ENCODE measurements at places on chromosomes 13 and 19.

GRCh38 chr19:18119013-18119716, 21.6 kb downstream of the MAST3 start:
- DNase-seq, result peak; percentile 76

GRCh38 chr19:18310118-18310909, 12.6 kb downstream of the LSM4 start:
- DNase-seq, result no peak

GRCh38 chr13:77696879-77697216, 639 bp upstream of the SLAIN1 start:
- DNase-seq, result no peak

GRCh38 chr13:87906411-87906810, 235.2 kb downstream of the SLITRK5 start:
- no peak for DNase-seq

DNA sequence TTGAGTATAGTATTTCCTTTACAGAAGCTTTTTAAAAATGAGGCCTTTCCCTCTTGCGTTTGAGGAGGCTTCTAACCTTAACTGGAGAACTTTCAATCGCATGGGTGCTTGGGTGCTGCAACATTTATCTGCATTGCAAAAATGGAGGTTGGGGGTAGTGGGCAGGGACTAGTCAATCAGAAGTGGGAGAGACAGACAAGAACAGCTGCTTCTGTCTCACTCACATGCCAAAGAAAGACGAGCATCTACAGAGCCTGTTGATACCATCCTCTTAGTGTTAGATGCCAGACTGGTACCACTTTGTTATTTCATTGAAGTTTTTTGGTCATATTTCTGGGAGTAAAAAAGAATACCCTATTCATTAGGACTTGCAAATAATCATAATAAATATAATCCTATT, 1292.2 kb downstream of the UQCRFS1 start:
- DNase-seq, result no peak

DNA sequence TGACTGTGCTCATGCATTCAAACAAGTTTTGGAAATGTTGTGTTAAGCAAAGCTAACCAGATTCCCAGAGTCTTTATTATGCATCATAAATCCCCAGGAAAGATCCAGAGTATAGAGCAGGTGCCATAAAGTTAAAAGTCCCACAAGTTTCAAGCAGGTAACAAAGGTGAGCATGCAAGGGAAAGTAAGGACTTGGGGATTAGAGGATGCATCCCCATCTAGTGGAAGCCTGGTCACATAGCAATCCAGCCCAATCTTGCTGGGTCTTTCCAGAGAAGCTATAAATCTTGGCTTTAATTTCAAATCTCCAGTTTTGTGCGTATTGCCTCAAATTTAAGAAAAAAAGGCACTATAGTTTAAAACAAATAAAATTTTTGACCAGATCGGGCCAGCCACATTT, 72.7 kb downstream of the ZNF254 start:
- no peak for DNase-seq

DNA sequence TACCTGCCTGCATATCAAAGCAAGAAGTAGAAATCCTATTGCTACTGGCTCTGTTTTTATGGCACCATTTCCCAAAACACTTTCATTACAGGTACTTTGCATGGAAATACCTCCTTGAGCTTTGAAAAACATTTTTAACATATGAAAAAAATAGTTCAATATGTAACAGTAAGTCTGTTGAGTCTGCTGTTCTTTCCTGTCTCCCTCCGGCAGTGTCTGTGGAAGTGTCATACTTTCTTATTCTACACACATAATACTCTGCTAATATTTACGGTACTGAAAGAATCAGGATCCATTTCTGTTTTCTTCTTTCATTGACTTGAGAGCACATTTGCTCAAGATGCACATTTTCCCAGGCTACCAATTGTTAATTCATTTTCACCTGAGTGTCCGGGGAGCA, 8.2 kb upstream of the SERTM1 start:
- no peak for DNase-seq

DNA sequence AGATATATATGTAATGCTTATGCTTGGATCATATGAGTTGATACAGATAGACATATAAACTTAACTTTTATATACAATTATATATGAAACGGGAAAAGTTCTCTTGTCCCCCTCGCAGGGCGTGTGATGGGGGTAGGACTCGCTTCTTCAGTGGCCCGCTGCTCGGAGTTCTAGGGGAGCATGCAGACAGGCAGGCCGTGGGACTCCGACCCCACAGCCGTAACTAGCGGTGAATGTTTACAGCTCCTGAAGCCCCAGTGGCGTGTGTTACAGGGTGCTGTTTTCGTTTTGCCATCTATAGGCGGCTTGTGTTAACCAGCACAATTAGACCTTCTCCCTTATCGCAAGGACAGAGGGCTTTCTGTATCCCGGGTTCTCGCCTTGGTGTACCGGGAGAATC, 1899.8 kb downstream of the PCDH9 start:
- no peak for DNase-seq

- DNase-seq, result no peak
Measured at GRCh38 chr13:78030341-78030896, 111.8 kb upstream of the EDNRB start.

- no peak for DNase-seq
Measured at GRCh38 chr13:36839281-36839680, 20.3 kb downstream of the RFXAP start.

DNA sequence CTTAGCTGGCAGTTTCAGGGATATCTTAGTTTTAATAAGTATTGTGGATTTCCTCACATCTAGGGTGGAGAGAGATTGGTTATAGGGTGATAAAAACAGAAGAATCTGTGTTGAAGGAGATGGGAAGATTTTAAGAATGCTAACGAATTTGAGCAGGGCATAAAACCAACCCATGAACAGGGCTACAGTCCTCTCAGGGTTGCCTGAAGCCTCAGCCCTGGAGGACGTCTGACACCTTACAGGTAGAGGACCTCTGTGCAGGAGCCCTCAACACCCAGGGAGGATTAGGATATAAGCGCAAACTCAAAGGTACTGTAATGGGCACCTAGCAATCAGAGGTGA, 461 bp upstream of the WASF3 start:
- no peak for DNase-seq

DNA sequence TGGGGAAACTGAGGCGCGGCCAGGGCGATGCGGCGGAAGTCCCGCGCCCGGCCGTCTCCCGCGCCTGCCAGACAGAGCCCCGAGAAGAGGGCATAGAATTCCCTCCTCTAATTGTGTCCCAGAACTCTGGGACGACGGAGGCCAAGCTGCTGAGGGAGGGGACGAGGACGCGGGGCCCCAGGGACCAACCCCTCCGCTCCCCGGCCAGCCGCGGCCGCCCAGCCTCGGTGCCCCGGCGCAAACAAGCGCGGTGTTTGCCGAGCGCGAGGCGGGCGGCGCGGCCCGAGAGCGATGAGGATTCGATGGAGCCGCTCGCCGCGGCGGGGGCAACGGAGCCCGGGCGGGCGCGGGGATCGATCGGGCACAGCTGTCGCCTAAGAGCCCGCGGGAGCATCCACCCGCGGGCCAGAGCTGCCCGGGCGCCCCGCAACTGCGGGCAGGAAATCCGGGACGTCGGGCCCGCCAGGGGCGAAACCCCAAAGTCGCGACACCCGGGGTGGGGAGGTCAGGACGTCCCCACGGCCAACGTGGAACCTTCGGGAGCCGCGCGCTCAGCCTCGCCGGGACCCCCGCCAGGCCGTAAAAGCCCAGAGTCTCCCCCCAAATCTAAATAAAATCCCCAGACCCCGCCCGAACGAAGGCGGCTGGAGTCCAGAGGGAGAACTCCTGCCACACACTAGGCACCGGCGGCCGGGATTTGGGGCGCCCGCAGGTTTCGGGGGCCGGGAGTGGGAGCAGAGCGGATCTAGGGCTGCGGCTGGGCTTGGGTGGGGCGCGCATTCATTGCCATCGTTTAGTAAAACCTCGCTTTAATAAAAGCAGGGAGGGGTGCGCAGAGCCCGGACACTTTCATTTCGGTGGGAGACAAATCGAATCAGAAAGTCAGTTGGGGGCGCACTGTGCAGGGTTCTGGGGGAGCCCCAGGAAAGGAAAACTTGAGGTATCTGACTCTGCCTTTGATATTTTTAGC, 3.6 kb upstream of the ONECUT3 start:
- no peak for DNase-seq

Measured in CD8-positive, alpha-beta memory T cell (primary cell).